ENCODE measurements at places on chromosomes 3 and 15.

GRCh38 chr15:91264651-91265351 is 164.7 kb downstream of the SV2B start:
- DNase-seq: no peak

- DNase-seq: no peak
Observed at GRCh38 chr3:36943601-36944000, 1.3 kb downstream of the TRANK1 start.

- DNase-seq: no peak
Observed at GRCh38 chr3:188220988-188221818, 67.2 kb downstream of the LPP start.

DNA sequence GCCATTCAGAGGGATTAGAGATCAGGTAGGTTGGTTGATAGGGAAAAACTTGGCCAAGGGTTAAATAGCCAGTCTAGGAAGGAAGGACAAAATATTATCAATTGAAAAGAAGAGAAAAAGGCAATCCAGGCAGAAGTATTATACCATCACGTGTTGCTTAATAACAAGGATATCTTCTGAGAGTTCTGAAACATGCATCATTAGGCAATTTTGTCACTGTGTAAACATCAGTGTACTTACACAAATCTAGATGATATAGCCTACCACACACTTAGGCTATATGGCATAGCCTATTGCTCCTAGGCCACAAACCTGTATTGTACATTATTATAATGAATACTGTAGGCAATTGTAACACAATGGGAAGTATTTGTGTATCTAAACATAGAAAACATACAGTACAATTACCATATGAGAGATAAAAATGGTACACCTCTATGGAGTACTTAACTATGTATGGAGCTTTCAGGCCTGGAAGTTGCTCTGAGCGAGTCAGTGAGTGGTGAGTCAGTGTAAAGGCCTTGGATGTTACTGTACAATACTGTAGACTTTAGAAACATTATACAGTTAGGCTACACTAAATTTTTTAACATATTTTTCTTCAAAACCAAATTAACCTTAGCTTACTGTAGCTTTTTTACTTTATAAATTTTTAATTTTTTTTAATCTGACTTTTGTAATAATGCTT is 2.7 kb downstream of the TEX55 start:
- no peak for DNase-seq

DNA sequence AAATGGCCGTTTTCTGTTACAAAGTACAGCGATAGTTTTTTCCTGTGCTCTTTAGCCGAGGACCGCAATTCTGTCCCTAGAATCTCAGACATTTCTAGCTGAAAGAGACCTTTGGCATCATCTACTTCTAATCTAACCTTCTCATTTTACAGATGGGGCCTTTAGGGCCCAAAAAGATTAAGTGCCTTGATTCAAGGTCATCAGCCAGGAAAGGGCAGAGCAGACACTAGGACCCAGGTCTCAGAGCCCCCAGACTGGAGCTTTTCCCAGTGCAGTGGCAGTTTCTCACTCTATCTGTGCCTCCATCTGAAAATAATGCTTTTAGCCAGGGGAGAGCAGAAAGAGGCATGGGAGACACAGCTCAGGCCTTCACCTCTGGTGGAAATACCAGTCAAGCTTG is 20.6 kb downstream of the ABHD2 start:
- no peak for DNase-seq

- DNase-seq: no peak
Observed at GRCh38 chr3:70250492-70250891, 61.9 kb downstream of the MDFIC2 start.

GRCh38 chr15:38706956-38707355 is 142.3 kb upstream of the RASGRP1 start:
- DNase-seq: no peak

DNA sequence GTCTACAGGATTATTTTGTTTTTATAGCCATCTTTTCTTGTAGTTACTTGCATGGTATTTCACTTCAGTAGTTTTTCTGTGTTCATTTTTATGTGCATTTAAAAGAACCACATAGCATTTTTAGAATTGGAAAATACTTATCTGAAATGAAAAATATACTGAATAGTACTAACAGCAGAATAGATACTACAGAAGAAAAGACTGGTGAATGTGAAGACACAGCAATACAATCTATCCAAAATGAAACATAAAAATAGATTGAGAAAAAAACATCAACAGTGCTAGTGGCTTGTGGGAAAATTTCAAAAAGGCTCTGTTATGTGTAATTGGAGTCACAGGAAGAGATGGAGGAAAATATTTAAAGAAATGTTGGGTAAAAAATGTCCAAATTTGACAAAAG is 12.7 kb upstream of the DIPK2A start:
- DNase-seq: no peak

- peak; percentile 29 for DNase-seq
Observed at GRCh38 chr15:90829942-90830440, 38.4 kb upstream of the FURIN start.

DNA sequence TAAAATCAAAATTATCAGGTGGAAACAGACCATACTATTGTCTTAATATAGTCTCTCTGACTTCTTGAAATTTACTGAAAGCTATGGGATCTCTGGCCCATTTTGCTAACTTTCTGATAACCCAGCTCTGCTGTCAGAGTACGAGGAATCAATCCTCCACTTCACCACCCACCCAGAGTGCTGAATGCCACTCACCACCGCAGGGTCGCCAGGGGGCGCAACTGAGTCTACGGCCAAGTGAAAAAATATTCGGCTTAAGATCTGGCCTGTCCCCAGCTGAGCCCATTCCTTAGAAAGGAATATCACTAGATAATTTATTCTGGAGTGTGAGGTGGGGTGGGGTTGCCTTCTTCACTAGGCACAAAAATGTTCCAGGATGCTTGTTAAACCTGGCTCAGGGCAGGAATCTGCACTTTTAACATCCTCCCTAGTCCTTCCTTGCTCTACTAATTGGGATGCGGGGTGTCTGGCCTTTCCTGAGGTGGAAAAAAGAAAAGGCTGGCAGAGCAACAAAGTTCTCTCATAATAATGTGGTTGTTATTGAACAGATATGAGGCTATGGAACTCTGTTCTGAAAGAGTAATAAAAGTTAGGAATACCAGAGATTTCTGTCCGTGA is 520.6 kb downstream of the MFSD1 start:
- DNase-seq: no peak

GRCh38 chr3:112611752-112612515 is 29.0 kb downstream of the CCDC80 start:
- no peak for DNase-seq

GRCh38 chr3:16280671-16281070 is 15.7 kb downstream of the OXNAD1 start:
- DNase-seq: no peak

DNA sequence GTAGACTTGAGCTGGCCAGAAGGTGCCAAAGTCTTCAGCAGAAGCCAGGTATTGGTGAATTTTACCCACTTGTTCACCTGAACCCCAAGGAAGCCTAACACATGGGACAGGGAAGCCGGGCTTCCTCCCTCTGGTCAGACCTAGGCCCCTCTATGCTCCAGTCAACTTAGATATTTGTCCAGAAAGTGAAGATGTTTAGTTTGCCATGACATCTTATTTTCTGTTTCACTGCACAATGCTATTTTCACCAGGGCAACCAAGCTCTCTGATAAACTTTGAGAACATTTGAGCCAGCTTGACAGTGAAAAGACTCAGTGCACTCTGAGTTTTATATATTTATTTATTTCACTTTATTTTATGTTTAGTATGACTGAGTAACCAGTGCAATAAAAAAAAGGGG is 71.0 kb downstream of the SOX14 start:
- DNase-seq: no peak

- DNase-seq: no peak
Observed at GRCh38 chr15:98719137-98719740, 70.9 kb downstream of the IGF1R start.

GRCh38 chr15:52360229-52361203 is 64.9 kb upstream of the MYO5C start:
- DNase-seq: no peak

GRCh38 chr3:72230774-72231379 is 445.9 kb upstream of the PROK2 start:
- DNase-seq: no peak

DNA sequence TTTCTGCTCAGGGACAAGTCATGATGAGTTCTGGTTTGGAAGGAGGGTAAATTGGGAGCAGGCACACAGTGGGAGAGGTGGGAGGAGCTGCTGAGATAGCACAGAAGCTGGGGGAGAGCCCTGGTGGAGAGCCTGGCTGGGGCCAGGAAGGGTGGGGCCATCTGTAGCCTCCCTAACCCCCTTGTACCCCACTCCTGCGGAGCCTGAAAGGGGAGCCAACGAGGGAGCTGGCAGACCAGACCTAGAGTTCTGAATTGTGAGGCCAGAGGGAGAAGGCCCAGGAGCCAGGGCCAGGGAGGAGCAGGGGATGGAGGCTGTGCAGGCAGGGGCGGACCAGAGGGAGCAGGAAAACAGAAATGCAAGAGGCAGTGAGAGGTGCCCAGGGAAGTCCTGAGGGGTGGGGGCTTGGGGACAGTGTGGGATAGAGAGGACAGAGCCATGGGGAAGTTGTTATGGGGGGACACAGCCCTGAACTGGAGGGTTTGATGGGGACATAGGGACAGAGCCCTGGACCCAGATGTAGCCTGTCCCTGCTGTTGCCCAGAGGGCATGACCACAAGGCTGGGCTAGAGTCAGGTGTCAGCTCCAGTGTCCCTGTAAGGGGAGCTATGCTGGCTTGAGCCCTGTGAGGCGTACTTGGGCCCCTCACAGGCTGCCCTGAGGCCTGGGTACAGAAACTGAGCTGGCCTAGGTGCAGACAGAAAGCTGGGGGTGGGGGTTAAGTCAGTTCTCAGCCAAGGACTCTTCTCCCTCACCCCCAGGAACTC is 1.2 kb downstream of the TMIE start:
- no peak for DNase-seq

GRCh38 chr3:141240286-141240685 is 8.7 kb downstream of the PXYLP1 start:
- DNase-seq: no peak

DNA sequence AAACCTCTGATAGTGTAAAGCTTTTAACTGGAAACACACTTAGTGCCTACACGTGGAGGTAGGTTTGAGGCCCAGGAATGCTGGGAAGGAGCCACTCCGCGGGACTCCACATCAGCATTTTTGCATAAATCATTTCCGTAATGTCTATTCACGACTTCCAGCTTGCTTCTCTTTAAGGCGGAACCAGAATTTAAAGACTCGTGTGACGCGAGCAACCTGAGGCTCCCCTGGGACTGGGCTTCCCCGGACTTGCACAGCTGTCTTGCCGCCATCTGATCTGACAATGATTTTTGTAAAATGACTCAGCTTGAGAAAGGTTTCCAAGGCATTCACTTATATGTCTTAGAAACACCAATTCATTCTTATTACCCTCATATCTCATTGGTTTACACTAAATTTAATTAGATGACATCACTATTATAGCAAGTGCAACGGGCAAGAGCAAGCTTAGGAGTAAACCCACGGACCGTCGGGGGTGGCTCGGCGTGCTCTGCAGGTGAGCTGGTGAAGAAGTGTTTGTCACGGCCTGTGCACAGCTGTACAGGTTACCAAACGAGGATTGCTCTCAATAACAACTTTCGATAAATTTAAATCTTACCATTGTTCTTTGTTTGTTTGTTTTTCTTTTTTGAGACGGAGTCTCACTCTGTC is 95.2 kb downstream of the CHSY1 start:
- no peak for DNase-seq

DNA sequence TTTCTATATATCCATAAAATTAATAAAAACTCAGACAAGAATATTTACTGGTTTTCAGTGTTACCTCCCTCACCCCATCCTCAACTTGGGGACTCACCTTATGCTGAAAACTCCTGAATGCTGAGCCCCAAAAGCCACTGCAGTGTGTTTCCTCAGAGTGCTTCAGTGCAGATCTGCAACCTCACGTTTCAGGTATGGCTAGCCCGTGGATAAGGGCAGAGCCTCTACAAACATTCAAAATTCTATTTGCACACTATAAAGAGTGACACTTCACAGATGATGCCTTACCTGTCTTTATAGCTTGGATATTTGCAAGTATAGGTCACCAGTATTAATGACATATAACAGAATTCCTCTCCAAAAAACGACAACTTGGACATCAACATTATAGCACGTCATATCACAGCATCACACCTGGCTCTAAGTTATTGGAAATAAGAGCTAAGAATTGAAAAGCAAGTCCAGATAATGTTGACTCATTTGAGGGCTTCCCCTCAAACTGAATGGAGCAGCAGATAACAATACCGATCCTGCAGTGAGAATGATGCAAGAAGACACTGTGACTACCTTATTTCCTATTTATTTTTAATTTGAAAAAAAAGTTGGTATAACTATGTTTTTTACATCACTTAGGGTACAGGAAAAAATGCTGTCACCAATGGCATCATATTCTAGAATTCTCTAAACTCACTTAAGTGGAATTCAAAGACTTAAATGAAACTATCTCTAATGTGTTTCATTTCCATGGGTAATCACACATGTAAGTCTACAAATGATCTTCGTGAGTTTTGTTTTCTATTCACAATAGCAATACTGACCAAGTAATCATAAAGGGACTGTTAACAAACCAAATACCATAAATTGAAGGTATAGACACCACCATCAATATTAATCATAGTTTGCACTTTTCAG is 40.7 kb upstream of the RSL24D1 start:
- no peak for DNase-seq

GRCh38 chr15:32952901-32953532 is 235.2 kb downstream of the GREM1 start:
- DNase-seq: no peak

GRCh38 chr15:98767692-98768091 is 119.4 kb downstream of the IGF1R start:
- no peak for DNase-seq

DNA sequence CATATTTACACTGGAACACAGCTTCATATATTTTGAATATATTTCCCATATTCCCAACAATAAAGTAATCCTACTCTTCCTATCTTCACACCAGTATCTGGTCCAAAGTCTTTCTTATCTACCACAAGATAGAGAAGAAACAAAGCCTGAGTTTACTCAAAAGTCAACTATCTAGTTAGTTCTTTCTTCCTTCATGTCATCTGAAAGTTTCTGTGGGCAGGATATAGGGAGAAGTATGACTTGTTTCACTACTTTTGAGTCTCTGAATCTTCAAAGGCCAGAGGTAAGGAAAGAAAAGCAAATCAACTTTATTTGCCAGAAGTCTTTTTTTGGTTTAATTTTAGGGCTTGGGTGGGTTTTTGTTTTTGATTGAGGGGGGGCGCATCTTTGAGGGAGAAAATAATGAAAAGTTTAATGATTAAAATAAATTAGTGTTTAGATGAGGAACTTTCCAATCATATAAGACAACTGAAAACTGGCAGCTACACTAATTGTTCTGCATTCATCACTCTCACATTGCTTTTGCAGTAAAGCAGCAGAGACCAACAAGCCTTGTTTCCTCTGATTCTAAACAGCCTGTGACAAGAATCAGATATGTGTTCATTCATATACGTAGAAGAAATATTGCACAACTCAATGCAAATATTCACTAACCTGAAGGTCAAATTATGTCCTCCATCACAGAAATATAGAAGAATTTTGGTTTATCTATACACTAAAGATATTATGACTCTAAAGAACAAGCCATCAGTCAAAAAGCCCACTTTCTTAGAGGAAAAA is 421.4 kb downstream of the SHQ1 start:
- DNase-seq: no peak
